ENCODE measurements at places on chromosomes 16 and 17.

DNA sequence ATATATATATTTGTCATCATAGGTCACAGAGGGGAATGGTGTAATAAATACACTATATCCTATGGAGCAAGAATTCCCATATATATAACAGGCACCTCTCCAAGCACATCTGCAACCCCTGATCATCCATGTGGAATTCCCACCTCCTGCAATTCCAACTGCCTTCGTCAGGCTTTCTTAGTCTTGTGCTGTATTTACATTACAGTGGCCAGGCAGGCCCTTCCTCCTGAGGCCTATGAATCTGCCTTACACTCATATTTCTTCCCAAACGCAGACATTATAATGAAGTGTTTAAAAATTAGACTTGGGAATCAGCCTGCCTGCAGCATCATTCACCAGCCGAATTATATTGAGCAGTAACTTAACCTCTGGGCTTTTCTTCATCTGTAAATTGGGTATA, 19.3 kb upstream of the DNAH9 start:
- H3K4me1 ChIP-seq = no peaks in the 10 kb centered on the region
- H3K4me3 ChIP-seq = no peak overlapping the region
- no peaks in the 10 kb centered on the region for H3K36me3 ChIP-seq
- H3K27ac ChIP-seq = no peak overlapping the region
- peaks cover 2% of the 10 kb centered on the region for H3K27me3 ChIP-seq

DNA sequence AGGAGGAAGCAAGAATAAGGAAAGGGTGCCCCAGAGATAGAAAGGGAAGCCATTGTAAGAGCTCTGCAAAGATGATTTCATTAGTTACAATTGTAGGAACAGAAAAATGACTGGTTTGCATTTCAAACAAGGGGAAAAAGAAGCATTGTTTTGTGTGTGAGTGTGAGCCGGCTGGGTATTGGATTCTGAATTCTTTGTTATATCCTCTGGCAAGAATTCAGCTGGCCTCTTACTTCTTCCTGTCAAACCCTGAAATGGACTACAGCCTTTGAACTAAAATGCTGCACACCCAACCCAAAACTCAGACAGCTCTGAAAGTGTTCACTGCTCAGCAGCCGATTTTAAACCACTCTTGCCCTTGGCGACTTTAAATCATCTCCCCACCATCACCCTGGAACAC, 461.3 kb downstream of the PMP22 start:
- no peaks in the 10 kb centered on the region for H3K27me3 ChIP-seq
- peaks cover 3% of the 10 kb centered on the region for H3K36me3 ChIP-seq
- H3K27ac ChIP-seq = no peak overlapping the region
- no peak for DNase-seq
- no peak overlapping the region for H3K4me3 ChIP-seq
- no peaks in the 10 kb centered on the region for H3K4me1 ChIP-seq

- H3K27ac ChIP-seq = no peak overlapping the region
- H3K4me1 ChIP-seq = no peaks in the 10 kb centered on the region
- no peaks in the 10 kb centered on the region for H3K36me3 ChIP-seq
- no peak overlapping the region for H3K4me3 ChIP-seq
- peaks cover 3% of the 10 kb centered on the region for H3K27me3 ChIP-seq
Observed at GRCh38 chr17:69870091-69870530, 204.9 kb upstream of the KCNJ16 start.

DNA sequence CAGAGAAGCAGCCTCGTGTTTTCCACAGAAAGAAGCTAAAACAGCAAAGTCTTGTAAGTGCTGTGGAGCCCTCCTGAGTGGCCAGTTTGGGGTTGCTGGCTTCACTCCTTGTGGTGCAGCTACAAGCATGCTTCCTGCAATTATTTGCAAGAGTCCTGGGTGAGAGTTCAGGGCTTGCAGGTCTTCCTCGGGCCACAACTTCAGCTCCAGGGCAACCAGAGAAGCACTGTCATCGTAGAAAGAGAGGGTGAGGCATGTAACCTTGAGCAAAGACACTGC, 37.9 kb downstream of the SHISA6 start:
- H3K36me3 ChIP-seq = no peaks in the 10 kb centered on the region
- no peaks in the 10 kb centered on the region for H3K4me1 ChIP-seq
- no peaks in the 10 kb centered on the region for H3K27me3 ChIP-seq
- no peak for DNase-seq

GRCh38 chr16:85568519-85568918, 44.6 kb upstream of the GSE1 start:
- no peak for DNase-seq
- H3K27me3 ChIP-seq = peaks cover 42% of the 10 kb centered on the region
- no peak overlapping the region for H3K4me3 ChIP-seq
- H3K36me3 ChIP-seq = no peaks in the 10 kb centered on the region

GRCh38 chr17:48024149-48025039, 13.2 kb downstream of the COPZ2 start:
- H3K36me3 ChIP-seq = no peaks in the 10 kb centered on the region
- H3K4me1 ChIP-seq = peaks cover 5% of the 10 kb centered on the region
- H3K27me3 ChIP-seq = peaks cover 17% of the 10 kb centered on the region
- DNase-seq = peak; percentile 44
- no peak overlapping the region for H3K27ac ChIP-seq

- H3K4me1 ChIP-seq = no peaks in the 10 kb centered on the region
- no peak for DNase-seq
- H3K27ac ChIP-seq = no peak overlapping the region
- peaks cover 15% of the 10 kb centered on the region for H3K36me3 ChIP-seq
- peaks cover 13% of the 10 kb centered on the region for H3K27me3 ChIP-seq
Observed at GRCh38 chr16:50558913-50559312, 10.7 kb downstream of the NKD1 start.

GRCh38 chr17:14125518-14126137, 56.3 kb downstream of the COX10 start:
- peaks cover 19% of the 10 kb centered on the region for H3K4me1 ChIP-seq
- no peak overlapping the region for H3K27ac ChIP-seq
- no peak for DNase-seq
- peak overlapping the region; percentile 0 for H3K4me3 ChIP-seq
- no peaks in the 10 kb centered on the region for H3K36me3 ChIP-seq

- DNase-seq = no peak
- H3K4me1 ChIP-seq = peaks cover 11% of the 10 kb centered on the region
- peak overlapping the region; percentile 17 for H3K27ac ChIP-seq
- no peaks in the 10 kb centered on the region for H3K36me3 ChIP-seq
- H3K27me3 ChIP-seq = no peaks in the 10 kb centered on the region
Observed at GRCh38 chr17:59637611-59638310, 18.1 kb downstream of the CLTC start.

GRCh38 chr17:70375406-70375805, 206.1 kb downstream of the KCNJ2 start:
- peaks cover 3% of the 10 kb centered on the region for H3K4me1 ChIP-seq
- H3K4me3 ChIP-seq = no peak overlapping the region
- no peaks in the 10 kb centered on the region for H3K36me3 ChIP-seq
- H3K27me3 ChIP-seq = no peaks in the 10 kb centered on the region
- no peak overlapping the region for H3K27ac ChIP-seq

DNA sequence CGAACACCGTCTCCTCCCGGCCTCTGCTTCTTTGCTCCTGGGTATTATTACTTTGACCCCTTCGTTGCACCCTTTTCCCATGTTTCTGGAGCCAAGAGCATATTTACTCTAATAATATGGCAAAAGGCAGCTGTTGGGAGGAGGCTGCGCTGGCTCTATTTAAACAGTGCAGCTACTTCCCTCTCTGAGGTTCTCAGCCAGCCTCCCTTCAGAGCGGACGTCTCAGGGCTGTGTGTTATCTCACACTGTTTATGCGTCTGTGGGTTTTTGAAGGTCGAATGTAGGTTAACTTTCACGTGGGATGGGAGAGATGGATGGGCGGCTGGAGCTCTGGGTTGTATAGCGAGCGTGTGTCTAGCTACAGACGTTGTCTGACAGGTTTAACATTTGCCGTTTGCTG, 45.3 kb downstream of the COX4I1 start:
- no peaks in the 10 kb centered on the region for H3K27me3 ChIP-seq
- no peaks in the 10 kb centered on the region for H3K4me1 ChIP-seq
- H3K4me3 ChIP-seq = no peak overlapping the region
- H3K36me3 ChIP-seq = no peaks in the 10 kb centered on the region
- H3K27ac ChIP-seq = no peak overlapping the region
- DNase-seq = no peak

GRCh38 chr17:17766077-17766743, 70.6 kb downstream of the SREBF1 start:
- no peak for DNase-seq
- H3K36me3 ChIP-seq = no peaks in the 10 kb centered on the region
- H3K4me3 ChIP-seq = no peak overlapping the region
- H3K27ac ChIP-seq = peak overlapping the region; percentile 87

DNA sequence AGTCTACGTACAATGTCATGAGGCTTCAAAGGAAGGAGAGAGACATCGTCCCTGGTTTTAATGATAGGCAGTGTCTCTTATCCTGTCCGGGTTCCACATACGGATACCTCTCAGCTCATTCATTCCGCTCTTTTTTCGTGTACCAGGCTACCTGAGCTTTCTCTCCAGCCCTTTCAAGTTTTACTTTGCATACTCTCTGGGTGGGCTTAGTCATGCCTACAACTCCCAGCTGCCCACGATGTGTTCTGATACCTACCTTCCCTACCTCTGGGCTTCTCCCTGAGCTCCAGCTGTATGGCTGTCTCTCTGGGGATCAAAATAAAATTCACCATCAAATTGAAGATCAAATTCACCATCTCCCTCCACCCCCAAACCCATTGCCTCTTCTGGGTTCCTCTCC, 354.0 kb upstream of the EEF2KMT start:
- DNase-seq = no peak
- no peaks in the 10 kb centered on the region for H3K36me3 ChIP-seq
- H3K4me3 ChIP-seq = no peak overlapping the region
- H3K27ac ChIP-seq = no peak overlapping the region

- no peaks in the 10 kb centered on the region for H3K27me3 ChIP-seq
- H3K4me3 ChIP-seq = no peak overlapping the region
- DNase-seq = no peak
- no peak overlapping the region for H3K27ac ChIP-seq
- no peaks in the 10 kb centered on the region for H3K4me1 ChIP-seq
Observed at GRCh38 chr17:32671896-32672295, 185.1 kb downstream of the CDK5R1 start.

DNA sequence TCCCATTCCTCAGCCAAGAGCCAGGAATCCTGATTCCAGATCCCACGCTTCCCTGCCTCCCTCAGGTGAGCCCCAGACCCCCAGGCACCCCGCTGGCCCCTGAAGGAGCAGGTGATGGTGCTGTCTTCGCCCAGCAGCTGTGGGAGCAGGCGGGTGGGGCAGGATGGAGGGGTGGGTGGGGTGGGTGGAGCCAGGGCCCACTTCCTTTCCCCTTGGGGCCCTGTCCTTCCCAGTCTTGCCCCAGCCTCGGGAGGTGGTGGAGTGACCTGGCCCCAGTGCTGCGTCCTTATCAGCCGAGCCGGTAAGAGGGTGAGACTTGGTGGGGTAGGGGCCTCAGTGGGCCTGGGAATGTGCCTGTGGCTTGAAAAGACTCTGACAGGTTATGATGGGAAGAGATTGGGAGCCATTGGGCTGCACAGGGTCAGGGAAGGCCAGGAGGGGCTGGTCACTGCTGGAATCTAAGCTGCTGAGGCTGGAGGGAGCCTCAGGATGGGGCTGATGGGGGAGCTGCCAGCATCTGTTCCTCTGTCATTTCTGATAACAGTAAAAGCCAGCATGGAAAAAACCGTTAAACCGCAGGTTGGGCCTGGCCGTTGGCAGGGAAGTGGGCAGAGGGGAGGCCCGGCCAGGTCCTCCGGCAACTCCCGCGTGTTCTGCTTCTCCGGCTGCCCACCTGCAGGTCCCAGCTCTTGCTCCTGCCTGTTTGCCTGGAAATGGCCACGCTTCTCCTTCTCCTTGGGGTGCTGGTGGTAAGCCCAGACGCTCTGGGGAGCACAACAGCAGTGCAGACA, at the start of gene SPN:
Gene SPN (plus strand): TSS at position 232 of the 791 bp plus-strand sequence. CDS start 482 bp downstream, at position 714.
- no peak within 1 kb of the TSS for H3K27ac ChIP-seq
- peaks cover 7% of the 10 kb centered on the region for H3K27me3 ChIP-seq
- peak within 1 kb of the TSS; percentile 20 for H3K4me3 ChIP-seq

- no peaks in the 10 kb centered on the region for H3K36me3 ChIP-seq
- peaks cover 19% of the 10 kb centered on the region for H3K27me3 ChIP-seq
- DNase-seq = no peak
Observed at GRCh38 chr17:2797637-2798036, 1.4 kb downstream of the RAP1GAP2 start.

DNA sequence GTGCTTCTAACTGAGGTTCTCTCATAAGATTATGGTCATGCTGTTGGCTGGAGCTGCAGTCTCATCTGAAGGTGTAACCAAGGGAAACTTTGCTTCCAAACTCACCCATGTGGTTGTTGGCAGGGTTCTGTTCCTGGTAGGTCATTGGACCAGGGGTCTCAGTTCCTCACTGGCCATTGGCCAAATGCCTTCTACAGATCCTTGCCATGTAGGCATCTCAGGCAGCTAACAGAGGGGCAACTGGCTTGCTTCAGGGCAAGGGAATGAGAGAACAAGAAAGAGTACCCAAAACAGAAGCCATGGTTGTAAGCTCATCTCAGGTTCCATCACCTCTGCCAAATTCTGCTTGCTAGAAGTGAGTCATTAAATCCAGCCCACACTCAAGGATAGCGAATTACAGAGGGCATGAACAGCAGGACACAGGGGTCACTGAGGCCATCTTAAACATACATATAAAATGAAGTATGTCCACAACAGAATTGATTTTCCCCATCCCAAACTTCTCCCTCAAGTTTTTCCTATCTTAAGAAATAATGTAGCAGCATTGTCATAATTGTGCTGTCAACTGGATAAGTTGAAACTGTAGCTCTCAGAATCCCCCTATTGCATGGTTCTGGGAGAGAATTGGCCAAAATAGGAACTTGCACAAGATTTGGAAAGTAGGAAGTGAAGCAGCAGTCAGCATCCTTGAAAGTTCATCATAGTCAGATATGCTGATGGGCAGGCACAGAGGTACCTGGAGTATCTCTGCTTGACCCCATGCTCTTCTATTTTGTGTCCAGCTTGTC, 42.4 kb upstream of the CES5A start:
- peaks cover 11% of the 10 kb centered on the region for H3K36me3 ChIP-seq
- H3K4me1 ChIP-seq = peaks cover 5% of the 10 kb centered on the region
- no peak overlapping the region for H3K4me3 ChIP-seq
- no peak for DNase-seq

Data from glutamatergic neuron (in vitro differentiated cells).